ENCODE measurements at places on chromosomes 11 and 22.

- DNase-seq, result no peak
Observed at GRCh38 chr22:19743651-19744050, 16.9 kb upstream of the TBX1 start.

- no peak for DNase-seq
Observed at GRCh38 chr11:129418039-129418438, 42.4 kb downstream of the BARX2 start.

DNA sequence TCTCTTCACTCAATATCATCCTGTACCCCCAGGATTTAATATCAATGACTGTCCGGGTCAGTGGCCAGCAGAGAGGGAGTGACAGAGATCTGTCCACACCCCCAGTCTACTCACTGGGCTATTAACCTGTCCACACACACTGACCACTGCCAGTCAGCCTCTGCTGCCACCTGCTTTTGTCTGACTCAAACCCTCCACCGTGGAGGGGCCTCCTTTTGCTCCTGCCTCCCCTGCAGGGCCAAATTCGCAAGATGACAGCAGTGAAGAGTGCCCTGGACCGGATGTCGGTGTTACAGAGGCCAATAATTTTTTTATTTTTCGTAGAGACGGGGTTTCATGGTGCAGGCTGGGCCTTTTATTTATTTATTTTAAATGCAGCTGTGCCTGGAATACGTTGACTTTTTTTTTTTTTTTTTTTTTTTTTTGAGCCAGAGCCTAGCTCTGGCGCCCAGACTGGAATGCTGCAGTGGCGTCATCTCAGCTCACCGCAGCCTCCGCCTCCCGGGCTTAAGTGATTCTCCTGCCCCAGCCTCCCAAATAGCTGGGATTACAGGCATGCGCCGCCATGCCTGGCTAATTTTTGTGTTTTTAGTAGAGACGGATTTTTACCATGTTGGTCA lies 5.1 kb downstream of the PDXP start:
- DNase-seq, result no peak

DNA sequence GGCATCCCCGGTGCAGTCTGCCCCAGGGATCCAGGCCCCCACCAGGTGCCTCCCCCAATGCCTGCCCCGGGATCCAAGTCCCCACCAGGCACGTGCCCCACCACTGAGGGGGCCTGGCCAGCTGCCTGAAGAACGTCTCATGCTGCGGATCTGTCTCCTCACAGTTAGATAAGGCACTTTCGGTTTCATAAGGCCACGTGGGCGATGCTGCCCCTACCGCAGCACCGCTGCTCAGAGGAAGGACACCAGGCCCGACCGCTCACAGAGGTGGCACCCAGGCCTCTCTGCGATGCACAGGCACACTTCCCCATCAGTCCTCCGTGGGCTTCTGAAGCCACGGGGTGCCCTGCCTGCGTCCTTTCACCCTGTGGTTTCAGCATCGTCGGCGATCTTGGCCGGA lies 68.1 kb upstream of the BID start:
- peak; percentile 21 for DNase-seq

DNA sequence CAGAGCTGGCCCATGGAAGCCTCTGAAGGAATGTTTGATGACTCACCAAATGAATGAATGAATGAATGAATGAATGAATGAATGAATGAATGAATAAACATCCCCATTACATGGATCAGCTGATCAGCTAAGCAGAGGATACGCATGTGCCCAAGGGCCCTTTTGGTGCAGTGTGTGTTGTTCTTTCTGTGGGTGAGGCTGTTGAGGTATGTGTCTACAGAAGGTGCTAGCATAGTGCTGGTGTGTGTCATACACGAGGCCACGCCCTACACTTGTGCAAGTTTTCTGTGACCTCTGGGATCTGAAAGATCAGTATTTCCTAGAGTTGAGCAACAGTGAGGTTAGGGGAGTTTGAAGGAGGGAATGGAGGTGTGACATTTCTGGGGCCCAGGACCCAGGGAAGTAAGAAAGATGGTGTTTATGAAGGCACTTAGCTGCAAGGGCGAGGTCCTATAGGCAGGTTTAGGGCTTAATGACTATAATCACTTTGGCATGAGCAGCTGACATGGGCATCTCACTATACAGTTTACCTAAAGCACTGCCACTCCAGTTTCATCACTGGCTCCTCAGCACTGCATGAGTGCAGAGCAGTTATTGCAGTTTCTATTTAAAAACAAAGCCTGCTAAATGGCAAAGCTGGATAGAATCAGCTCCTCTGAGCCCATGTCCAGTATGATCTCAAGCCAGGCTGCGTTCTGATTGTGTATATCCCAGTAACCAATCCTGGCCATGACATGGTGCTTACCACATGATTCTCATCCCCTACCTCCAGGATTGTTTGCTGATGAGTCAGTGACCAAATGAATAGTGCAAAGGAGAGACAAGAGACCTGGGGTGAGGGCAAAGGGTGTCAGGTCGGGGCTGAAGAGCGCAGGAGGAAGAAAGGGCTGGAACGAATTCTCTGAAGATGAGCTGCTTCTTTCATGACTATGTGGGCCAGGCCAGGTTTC lies 36.4 kb upstream of the E2F8 start:
- DNase-seq, result peak; percentile 67

GRCh38 chr22:35893698-35894097 lies 134.9 kb downstream of the RBFOX2 start:
- DNase-seq, result peak; percentile 84

DNA sequence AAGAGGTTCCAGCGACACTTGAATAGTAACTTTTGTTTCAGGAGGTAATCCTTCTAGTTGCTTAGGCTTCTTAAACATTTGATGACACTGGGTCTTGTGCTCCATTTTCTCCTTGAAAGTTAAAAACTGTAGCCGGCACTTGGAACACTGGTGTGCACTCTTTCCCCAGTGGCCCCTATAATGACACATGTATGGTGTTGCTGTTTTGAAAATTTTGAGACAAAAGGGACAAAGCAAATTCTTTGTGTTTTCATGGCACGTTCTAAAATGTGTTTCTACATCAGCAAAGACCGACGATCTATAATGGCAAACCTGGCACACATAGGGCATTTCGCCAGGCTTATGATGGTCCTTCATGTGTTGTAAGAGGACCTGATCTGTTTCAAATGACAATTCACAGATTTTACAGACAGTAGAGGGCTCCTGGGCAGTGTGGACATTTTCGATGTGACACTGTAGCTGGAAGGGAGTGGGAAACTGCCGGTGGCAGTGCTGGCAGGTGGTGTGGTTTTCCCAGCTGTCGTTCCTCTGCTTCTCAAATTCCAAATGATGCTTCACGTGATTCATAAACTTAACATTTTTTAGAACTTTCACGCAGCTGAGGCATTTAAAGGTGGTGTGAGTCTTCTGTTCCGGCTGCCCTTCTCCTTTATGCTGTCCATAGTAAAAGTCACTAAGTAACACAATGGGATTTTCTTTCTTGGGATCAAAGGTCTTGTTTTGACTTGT lies 20.5 kb downstream of the ZNF280B start:
- DNase-seq, result no peak

DNA sequence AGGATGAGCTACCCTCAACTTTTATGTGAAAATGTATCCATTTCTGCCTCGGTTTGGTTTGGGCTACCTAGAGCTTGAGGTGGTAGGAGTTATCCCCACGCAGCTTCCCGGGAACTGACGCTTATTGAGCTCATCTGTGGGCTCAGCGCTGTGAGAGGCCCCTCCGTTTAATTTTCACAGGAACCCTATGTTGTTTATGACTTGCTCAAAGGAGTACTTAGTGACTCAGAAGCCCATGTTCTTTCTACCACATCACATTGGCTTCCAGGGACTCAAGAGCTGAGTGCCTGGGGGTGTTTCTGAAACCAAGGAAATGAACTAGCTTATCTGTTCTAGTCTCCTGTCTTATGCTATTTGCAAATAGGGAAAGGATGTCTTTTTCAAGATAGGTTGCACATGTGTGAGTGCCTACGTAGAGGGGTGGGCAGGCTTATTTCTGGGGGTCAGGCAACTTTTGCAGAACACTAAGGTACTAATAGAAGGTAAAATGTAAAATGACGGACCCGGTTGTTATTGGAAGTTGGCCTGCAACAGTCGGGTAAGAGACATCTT lies 40.5 kb downstream of the MICAL2 start:
- peak; percentile 87 for DNase-seq

GRCh38 chr22:24457894-24458420 lies 30.6 kb downstream of the ADORA2A start:
- DNase-seq, result no peak

GRCh38 chr11:2443881-2444820 lies at the start of gene TRPM5:
TRPM5 (minus strand) TSS chr11:2444514; CDS start chr11:2423036, 21,478 bp downstream.
- no peak for DNase-seq

GRCh38 chr11:66922551-66922950 lies 35.6 kb downstream of the PC start:
- DNase-seq, result no peak

DNA sequence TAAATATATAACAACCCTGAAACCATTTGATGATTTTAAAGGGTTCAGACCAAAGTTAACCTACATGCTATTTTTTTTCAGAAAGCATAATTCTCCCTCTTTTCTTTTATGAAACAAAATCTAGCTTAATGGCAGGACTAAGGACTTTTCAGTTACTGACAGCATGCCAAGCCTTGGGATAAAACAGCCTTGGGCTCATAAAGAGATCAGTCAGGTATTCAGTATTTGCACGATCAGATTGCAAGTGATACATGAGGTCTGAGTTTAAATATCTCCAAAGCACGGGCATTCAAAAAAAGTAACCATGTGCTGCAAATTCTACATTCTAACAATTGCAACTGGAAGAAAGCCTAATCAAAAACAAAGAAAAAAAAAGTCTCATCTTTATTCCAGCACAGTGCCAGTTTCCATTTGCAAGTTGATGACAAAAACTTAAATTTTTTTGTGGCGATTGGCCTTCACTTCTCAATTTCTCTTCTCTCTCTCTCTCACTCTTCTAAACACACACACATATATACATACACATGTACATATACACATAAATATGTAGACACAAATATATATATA lies 60.1 kb downstream of the CTSC start:
- DNase-seq, result no peak

GRCh38 chr11:46294365-46295309 lies 17.2 kb downstream of the CREB3L1 start:
- DNase-seq, result peak; percentile 67

DNA sequence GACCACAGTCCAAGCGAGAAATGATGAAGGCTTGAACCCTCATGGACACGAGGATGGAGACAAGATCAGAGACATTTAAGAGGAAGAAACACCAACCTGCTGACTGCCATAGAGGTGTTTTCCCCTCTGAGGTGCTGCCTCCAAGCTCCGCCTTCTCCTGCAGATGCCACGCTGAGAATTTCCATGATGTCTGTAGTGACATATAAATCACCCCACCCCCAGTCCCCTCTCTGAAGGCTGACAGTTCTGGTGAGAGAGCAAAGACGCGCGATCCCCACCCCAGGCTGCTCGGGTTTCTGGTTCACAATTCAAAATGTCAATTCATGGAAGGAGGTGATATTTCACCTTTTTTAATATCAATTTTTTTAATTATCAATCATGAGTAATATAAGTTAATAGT lies 28.2 kb downstream of the LRRC32 start:
- DNase-seq, result no peak

- no peak for DNase-seq
Observed at GRCh38 chr11:6666302-6667183, 10.9 kb upstream of the DCHS1 start.

GRCh38 chr11:32068134-32068870 lies 22.6 kb upstream of the RCN1 start:
- DNase-seq, result peak; percentile 51

- DNase-seq, result peak; percentile 58
Observed at GRCh38 chr11:111344032-111344431, 35.0 kb downstream of the POU2AF1 start.
